ENCODE measurements at places on chromosomes 6 and 20.
A peak's percentile ranks its signal among the peaks of the same experiment; 100 is the strongest.

DNA sequence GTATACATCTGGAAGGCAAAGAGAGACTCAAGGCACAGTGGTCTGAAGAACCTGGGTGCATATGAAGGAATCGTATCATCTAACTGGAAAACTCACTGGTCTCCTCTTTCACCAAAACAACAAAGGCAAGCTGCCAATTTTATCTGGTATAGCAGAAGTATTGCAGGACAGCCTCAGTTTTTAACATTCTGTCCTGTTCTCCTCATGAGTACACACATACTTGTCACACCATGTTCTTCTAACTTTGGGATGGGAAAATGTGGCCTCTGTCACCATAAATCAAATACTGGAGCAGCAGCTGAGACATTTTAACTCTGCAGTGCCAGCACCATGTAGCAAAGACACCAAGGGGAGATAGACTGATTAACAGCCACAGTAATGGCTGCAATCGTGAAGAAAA is 199.1 kb upstream of the CNR1 start:
- DNase-seq = no peak

DNA sequence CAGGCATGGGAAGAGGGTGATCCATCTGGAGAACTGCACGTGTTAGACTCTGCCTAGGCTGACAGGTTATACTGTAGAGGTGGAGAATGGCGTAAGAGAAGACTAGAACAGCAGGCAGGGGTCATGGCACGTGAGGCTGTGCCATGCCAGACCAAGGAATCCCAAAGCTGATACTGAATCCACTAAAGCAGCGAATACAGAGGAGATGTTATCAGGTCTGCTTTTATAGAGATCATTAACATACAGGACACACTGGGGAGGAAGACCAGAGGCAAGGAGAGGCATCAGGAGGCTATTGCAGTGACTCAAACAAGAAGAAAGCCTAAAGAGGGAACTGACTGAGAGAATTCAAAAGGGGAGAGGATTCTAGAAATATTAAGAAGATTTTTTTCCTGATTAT is 12.9 kb downstream of the PHACTR1 start:
- DNase-seq = no peak

GRCh38 chr20:18272451-18272850 is 15.9 kb upstream of the ZNF133 start:
- no peak for DNase-seq

GRCh38 chr20:46291401-46291800 is 16.9 kb downstream of the CDH22 start:
- no peak for DNase-seq

DNA sequence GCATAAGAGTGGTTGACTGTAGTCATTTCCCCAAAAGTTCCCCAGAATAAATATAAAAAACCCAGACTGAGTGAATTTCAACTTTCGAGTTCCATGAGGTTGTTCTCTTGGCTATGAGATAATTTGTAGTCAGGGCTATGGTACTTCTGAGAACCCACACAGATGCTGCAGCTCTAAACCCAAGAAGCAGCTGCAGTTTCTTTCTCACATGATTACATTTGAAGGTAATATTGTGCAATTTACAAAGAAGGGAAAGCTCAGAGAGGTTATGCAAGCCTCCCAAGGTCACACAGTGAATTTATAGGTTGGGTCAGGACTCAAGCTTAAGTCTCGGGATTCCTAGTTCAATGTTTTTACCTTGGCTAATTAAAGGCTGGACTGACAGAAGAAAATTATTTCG is 29.7 kb upstream of the CD93 start:
- no peak for DNase-seq

GRCh38 chr6:31664790-31665500 is at the start of gene GPANK1:
GPANK1 (minus strand) TSS chr6:31664997; CDS start chr6:31664478, 519 bp downstream.
- DNase-seq = peak; percentile 88

DNA sequence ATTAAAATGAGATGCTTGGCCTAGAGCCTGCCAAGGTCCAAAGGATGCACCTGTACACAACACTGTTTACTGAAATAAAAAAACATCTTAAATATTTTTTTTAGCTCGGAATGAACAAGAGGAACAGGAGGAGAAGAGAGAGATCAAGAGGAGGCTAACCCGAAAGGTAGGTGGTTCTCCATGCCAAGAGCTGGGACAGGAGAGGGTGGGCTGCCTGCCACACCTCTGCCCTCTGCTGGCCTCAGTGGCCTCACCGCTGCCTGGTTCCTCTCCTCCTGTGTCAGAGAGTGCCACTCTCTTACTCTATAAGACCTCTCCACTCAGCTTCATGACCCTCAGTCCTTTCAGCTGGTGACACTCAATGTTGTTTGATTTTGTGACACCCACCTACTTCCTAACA is 50.2 kb downstream of the TBC1D7 start:
- DNase-seq = no peak

GRCh38 chr20:15882553-15882952 is 690.7 kb downstream of the KIF16B start:
- DNase-seq = no peak

- DNase-seq = no peak
Measured at GRCh38 chr6:143976806-143977349, 31.2 kb downstream of the PLAGL1 start.

DNA sequence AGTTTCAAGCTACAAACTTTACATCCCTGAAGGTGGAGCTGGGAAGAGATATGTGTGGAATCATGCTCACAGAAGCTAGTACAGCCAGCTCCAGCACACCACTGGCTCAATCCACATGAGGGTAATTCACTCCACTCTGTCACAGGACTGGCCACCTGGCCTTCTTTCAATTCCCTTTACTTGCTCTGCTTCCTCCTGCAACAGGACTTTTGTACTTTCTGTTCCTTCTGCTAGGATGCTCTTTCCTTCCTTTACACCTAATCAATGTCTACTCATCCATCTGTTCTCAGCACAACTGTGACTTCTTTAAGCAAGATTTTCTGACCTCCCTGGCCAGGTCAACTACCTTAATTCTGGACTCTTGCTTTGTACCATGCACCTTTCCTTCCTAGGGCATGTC is 39.4 kb upstream of the MYB start:
- DNase-seq = no peak

- DNase-seq = no peak
Measured at GRCh38 chr6:2818593-2818992, 23.1 kb downstream of the SERPINB1 start.

DNA sequence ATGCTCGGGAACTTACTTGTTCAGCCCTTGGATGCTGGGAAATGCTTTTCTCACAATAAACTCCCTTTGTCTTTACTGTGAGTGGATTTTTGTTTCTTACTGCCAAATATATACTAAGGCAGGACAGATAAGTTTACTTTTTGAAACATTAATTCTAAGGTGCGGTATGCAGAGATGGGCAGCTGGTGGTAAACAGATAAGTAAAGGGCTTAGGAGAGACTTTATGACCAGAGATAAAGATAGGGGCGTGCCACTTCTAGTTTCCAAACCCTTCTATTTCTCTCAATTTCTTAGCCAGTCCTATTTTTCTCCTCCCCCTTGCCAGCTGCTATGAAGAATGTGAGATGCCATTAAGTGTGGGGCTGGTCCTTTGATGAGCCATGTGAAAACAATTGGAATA is 16.3 kb downstream of the SAMD3 start:
- DNase-seq = no peak

- DNase-seq = no peak
Measured at GRCh38 chr6:88232753-88233152, 66.6 kb upstream of the CNR1 start.

GRCh38 chr6:2766767-2767656 is 1.8 kb downstream of the WRNIP1 start:
- DNase-seq = no peak

DNA sequence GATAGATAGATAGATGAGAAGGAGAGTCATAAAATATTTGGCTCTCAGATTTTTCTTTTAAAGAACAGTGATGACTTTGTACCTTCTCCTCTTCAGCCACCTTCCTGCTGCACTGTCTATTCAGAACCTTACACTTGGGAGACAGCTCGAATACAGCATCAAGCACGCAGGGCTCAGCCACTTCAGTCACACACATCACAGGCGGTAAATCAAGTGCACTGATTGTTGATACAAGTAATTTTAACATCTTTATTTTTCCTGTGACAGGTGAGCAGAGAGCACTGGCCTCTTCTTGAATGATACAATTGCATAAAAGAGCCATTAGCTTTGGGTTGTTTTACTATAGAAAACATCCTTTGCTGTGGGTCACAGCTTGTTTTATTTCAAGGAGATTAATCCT is 1118.5 kb upstream of the EYS start:
- DNase-seq = no peak

GRCh38 chr20:51327251-51327841 is 215.2 kb downstream of the NFATC2 start:
- DNase-seq = no peak

DNA sequence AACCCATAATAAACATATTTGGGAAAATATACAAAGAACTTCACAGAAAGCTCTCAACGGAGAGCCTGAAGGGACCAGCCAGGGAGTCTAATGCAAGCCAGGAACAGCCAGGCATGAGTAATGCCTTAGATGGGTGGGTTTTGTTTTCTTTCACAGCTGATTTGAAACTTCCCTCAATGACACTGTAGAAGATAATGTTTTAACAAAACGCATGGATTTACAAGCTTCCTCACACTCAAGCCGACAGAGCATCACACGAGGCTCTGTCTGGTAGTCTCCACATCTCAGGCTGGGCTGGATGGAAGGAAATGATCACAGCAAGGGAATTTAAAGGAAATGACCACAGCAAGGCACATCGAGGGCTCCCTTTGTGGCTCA is 113.9 kb downstream of the GMPR start:
- DNase-seq = no peak

DNA sequence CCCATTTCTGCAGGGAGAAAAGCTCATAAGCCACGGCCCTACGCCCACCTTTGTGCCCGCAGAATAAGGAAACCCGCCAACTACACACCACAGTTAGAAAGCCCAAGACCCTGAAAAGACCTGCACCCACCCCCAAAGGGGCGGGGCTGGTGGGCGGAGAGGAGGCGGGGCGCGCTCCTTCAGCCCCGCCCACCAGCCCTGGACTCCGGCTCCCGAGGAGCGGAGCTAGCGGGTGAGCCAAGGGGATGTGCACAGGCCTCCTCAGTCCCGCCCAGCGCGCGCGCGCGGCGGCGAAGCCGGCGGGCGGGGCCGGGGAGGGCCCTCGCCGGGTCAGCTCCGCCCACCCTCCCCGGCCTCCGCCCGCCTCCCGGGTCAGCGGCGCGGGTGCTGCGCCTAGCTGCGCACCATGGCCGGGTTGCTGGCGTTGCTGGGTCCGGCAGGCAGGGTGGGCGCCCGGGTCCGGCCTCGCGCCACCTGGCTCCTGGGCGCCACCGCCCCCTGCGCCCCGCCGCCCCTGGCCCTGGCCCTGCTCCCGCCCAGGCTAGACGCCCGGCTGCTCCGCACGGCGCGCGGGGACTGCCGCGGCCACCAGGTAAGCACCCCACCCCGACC is at the start of gene FAM210B:
Gene FAM210B (plus strand): TSS at position 375 of the 612 bp plus-strand sequence. CDS start 32 bp downstream, at position 407.
- DNase-seq = peak; percentile 89

DNA sequence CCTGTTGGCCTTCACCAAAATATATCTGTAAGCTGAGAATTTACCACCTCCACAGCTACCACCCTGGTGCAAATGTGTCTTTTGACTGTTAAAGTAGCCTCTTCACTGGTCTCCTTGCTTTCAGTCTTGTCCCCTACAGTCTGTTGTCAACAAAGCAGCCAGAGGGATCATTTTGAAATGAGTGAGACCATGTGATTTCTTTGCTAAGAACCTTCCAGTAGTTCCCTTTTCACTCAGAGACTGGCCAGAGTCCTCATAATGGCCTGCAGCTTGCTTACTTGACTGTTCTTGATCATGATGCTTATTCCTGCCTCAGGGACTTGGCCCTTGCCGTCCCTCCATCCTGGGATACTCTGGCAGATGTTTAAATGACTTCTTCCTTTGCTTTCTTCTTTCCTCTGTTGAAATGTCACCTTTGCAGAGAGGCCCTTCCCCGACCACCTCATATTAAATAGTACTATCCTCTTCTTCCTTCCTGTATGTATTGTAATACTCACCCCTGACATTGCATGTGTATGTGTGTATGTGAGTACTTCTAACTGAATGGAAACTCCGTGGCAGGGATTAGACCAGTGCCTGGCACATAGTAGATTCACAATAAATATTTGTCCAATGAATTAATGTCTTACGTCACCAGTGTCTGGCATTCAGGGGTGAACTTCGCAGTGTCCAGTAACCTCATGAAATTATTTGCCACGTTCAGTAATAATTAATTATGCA is 5.0 kb downstream of the MANBAL start:
- DNase-seq = no peak

DNA sequence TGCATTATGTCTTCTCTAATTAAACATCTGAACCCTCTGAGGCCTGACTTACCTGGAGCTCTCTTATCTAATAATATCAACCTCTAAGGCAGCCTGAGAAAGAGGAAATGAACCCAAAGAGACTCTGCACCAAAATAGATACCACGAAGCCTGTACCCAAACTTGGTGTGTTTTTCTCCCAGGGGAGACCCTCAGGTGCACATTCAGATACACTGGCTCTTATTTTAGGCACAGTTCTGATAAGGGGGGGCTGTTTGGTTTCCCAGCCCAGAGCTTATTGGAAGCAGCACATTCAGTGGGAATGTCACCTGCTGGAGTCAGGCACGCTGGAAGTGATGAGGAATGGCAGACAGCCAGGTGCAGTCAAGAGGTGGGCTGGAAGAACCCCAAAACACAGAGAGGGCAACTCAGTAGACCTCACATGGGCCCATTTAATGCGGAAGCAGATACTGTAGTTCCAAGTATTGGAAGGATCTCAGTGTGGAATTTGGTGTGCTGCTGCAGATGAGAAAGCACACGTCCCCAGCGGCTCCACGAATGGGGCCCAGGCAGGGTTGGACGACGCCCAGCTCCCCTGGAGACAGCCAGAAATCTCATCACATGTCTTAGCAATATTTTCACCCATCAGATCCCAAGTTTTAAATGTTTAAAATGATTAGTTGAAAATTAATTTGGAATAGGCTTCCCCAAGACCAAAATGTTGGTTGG is 9.7 kb upstream of the CCR6 start:
- no peak for DNase-seq

- DNase-seq = no peak
Measured at GRCh38 chr20:3787324-3788014, 929 bp upstream of the CENPB start.

- no peak for DNase-seq
Measured at GRCh38 chr6:26071135-26071534, 16.1 kb upstream of the HFE start.

DNA sequence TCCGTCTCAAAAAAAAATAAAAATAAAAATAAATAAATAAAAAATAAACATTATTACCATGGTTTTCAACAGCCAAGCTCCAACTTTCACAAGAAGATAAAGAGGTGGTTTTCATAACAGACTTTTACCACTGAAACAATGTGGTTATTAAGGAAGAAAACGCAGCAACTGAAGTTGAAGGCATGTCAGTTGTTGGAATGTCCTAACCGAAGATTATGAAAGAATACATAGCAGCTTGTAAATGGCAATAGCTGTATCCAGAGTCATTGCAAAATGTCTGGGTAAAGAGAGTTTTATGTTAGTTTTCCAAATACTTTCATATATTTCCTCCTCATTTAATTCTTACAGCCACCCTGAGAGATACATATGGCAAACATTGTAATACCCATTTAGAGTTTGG is 161.6 kb upstream of the MARCKS start:
- DNase-seq = no peak

DNA sequence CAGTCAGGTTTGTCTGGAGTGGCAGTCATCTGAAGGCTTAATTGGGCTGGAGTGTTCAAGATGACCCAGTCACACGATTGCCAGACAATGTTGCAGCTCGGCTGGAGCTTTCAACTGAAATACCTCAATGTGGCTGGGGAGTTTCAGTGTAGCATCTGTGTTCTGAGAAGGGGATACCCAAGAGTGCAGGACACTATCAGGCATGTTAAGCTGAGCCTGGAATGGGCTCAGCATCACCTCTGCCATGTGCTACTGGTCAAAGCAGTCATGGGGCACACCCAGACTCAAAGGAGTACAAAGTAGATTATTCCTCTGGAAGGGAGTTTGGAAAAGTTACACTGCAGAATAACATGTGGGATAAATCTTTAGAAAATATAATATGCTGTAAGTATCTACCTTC is 363.9 kb downstream of the KIF16B start:
- no peak for DNase-seq
